Stimulated activated CD4-positive, alpha-beta T cell treated with anti-CD3 and anti-CD28 coated beads, TNF-alpha, amount 100 ng/mL, for 1 hour (primary cell): ENCODE measurements at places on chromosomes 13 and 19.

DNA sequence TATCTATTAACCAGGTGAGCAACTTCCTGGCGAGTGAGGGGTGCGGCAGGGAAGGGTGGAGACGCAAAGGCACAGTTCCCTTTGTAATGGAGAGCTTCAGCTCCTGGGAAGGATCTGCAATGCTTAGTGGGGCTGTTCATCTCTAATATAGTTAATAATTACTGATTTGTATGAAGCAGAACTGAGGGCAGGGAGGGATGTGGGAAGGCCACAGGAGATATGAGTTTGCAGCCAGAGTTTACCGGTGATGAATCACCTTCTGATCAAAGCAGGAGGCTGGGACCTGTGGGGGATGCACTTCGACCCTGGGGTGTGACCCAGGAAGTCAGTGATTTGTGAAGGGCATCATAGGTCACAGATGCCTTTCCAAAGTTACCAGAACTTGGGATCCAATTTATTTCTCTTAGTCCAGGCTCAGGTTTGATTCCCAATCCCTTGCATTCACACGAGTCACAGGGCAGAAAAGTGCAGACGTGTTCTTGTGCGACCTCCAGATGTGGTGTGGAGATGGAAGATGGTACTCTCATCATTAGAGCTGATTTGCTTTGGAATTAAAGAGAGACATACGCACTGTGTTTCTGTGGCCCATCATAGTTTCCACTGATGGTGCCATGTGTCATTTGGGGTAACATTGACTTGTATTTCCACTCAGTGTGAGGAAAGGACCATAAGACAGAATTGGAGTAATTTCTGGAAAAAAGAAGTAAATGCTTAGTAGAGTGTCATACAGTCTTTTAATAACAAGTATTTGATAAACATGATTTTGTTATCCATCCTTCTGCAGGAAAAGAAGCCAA is 55.0 kb downstream of the LRCH1 start:
- no peak for DNase-seq

GRCh38 chr19:16076154-16076957 is at the start of gene TPM4:
TPM4 (plus strand) TSS chr19:16076495; CDS start chr19:16076566, 71 bp downstream.
- DNase-seq = peak; percentile 64

DNA sequence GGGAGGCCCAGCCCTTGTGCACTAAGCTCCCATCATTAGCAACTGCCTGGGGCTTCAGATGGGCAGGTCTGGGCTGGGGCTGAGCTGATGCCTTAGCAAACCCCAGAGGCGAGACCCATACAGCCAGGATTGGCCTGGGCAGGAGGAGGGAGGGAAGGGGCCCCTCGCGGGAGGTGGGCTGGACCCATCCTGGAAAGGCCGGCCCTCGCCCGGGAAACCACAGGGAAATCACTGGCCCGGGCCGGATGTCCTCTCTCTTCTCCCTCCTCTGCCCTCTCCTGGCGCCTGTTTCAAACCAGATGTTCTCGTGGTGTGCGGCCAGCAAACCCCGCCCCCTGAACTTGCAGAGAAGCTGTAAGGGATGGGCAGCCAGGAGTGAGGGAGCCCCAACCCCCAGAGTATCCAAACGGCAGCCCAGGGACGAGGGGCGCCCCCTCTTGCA is 43.1 kb downstream of the TMEM255B start:
- DNase-seq = no peak

GRCh38 chr13:75800545-75800944 is 164.4 kb downstream of the LMO7 start:
- DNase-seq = no peak

- no peak for DNase-seq
Measured at GRCh38 chr19:17311455-17312188, 2.3 kb downstream of the DDA1 start.

DNA sequence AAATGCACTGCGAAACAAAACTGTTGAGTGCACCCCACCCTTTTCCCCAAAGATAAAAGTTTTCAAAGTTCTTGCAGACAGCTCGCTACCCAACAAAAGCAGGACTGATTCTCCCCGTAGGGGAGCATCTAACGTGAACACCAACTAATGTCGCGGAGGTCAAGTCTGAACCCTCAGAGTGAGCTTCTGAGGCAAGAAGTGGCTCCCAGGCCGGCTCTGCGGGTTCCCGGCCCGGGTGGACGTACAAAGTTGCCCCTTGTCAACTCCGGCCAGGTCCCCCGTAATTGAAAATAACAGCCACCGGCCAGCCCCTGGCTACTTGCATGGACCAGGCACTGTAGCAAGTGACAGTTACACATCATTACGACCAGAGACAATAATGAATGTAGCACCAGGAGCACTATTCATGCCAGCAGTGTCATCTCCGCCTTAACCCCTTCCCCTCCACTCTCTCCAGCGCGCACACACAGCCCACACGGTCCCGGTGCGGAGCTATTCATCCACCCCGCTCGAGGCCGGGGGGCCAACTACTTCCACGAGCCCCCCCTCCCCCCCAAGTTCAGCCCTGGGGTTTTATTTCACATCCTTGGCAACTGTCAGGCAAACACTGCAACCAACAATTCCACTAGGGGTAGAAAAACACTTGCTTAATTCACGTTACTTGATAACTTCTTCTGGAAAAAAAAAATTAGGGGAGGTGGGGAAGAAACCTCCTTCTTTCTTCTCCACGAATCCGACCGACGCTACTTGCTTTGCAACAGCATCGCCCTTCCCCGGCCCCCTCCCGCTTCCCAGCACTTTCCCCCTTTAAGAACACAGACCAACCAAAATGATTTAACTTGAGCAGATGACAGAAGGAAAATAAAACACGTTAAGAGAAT is 1.2 kb downstream of the KLF12 start:
- no peak for DNase-seq

DNA sequence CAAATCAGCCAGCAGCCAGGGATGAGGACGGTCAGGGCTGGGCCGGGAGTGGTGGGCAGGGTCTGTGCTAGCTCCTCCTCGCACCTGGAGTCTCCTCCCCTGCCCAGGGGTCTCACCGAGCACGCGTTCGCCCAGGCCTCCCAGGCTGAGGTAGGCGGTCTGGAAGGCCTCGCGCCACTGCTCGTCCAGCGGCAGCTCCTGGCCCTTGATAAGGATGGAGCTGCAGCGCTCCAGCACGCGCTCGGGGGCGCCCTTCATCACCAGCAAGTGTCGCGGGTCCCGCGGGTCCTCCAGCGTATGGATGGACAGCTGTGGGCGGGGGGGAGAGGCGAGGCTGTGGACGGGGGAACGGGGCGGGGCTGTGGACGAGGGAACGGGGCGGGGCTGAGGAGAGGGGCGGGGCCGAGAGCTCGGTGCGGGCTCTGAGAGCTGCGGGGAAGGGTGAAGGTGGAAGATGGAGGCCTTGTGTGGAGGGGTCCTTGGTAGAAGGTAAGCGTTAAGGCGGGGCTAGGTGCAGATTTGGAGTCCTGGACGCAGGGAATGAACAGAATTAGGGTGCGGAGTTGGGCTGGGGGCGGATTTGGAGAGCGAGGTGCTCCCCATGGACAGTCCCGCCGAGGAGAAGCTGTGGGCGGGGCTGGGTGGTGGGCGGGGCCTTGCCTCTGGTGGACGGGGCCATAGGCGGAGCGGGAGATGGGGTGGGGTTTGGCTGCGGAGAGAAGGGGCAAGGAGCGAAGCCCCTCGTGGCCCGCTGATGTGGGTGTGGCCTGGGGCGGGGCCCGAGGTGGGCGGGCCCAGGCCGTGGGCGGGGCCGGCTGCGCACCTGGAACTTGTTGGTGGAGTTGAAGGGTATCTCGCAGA is 5.7 kb downstream of the ATP4A start:
- peak; percentile 43 for DNase-seq

GRCh38 chr13:77876176-77876575 is 42.5 kb downstream of the EDNRB start:
- no peak for DNase-seq

- no peak for DNase-seq
Measured at GRCh38 chr13:25252225-25252624, 35.1 kb downstream of the MTMR6 start.

GRCh38 chr19:47608074-47608918 is 638 bp upstream of the BICRA start:
- DNase-seq = peak; percentile 92

DNA sequence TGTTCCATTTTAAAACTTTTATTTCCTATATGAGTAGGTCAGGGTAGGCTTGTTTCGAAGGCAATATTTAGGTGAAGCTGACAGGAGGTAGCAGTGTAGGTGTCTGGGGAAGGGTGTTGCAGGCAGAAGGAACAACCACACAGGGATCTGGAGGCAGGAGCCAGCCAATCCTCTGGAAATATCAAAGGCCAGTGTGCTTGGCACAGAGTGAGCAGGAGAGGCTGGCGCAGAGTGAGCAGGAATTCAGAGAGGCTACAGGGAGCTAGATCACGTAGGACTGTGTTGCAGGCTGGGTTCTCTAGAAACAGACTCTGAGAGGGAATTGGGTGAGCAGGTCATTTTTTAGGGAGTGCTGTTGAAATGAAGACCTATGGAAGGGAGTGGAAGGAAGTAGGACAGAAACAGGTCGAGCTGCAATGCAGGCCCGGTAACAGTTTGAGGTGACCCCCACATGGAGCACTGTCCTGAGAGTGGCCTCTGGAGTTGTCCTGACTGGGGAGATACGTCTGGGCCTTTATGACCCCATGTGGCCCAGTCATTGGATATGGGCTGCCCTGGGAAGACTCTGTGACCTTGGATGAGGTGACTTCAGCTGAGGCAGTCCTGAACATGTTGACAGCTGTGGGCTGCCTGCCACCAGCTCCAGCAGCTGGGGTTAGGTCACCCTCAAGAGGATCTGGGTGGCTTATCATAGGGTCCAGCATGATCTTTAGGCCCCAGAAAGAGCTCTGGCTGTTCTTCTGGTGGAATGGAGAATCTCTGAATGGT is 51.7 kb downstream of the ERCC5 start:
- DNase-seq = no peak

DNA sequence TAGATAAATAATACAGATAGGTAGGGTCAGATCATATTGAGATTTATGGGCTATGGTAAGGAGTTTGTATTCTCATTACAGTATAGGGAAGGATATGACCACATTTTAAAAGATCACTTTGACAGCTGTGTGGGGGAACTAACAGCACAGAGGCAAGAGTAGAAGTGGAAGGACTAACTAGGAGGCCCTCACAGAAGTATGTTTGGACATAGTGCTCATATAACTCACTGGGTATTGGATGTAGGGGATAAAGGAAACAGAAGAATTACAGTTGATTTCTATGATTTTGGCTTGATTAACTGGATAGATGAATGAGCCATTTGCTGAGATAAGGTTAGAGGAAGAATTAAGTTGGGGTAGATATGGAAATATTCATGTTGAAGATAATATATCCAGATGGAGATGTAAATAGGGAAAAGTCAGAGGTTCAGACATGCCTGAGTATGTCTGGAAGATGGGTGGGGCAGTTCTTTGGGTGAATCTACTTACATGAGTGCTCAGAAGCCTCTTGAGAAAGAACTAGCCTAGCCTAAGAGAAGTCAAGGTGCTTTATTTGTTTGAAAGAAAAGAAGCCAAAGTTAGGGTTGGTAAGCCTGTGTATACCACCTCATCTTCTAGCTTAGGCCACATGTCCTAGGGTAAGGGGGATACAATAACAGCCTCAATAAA is 133.4 kb downstream of the NDFIP2 start:
- DNase-seq = no peak

GRCh38 chr19:46659151-46660007 is 1.6 kb downstream of the DACT3 start:
- DNase-seq = no peak

DNA sequence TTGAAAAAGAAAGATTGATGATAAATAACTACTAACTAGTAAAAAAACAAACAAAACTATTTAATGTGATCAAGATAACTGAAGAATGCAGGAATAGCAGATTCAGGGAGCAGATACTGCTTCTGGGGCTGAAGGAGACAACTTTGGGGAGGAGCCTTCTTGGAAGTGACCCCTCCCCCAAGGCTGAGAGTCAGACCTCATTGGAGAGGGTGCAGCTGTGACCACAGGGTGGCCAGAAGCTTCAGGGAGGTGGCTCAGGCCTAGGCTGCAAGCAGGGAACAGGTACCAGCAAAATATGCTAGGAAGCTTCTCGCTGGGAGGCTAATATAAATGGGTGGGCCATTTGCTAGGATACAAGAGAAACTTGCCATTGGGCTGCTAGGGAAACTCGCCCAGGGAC is 149.9 kb downstream of the MYO16 start:
- DNase-seq = no peak
